CD8-positive, alpha-beta memory T cell (primary cell): ENCODE measurements at places on chromosomes 7 and 10.

DNA sequence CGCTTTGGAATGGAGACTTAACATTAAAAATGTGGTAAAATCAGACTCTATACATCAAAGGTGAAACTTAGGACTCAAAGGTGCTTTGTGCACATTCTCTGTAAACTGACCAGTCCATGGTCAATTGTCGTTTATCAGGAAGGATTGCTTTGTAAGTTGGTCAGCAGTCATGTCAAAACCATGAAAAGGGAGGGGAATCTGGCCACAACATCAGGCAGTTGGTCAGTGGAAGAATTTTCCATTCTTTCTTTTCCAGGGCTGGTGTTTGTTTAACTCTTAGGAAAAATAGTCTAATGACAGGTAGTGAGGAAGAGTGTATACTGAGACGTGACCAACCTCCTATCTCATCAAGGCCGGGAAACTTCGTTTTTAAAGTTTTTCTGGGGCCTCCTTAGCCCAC is 226.5 kb downstream of the ADK start:
- no peaks in the 10 kb centered on the region for H3K36me3 ChIP-seq
- H3K4me1 ChIP-seq, result peaks cover 5% of the 10 kb centered on the region
- H3K27ac ChIP-seq, result no peak overlapping the region
- no peaks in the 10 kb centered on the region for H3K27me3 ChIP-seq

- no peaks in the 10 kb centered on the region for H3K36me3 ChIP-seq
- H3K4me3 ChIP-seq, result no peak overlapping the region
- no peaks in the 10 kb centered on the region for H3K4me1 ChIP-seq
- no peak overlapping the region for H3K27ac ChIP-seq
- no peaks in the 10 kb centered on the region for H3K27me3 ChIP-seq
- no peak for DNase-seq
Observed at GRCh38 chr7:27399791-27400567, 157.4 kb downstream of the EVX1 start.

- H3K36me3 ChIP-seq, result no peaks in the 10 kb centered on the region
- no peaks in the 10 kb centered on the region for H3K27me3 ChIP-seq
- no peak overlapping the region for H3K4me3 ChIP-seq
- H3K27ac ChIP-seq, result no peak overlapping the region
- peaks cover 26% of the 10 kb centered on the region for H3K4me1 ChIP-seq
Observed at GRCh38 chr10:11871466-11871865, 48.3 kb downstream of the PROSER2 start.

DNA sequence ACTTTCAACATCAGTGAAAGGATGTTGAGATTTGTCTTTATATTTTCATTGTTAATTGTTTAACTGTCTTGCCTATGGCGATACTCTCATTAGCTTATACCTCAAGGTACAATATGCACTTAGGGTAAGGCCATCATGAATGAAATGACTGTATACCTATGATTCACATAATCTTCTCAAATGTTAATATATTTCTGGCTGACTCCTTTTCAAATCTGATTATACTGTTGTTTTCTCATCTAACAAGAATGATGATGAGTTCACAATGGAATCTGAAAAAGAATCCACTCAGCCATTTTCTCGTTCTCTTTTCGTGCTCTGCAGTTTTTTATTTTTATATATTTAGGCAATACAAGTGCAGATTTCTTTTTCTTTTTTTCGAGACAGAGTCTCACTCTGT is 159.1 kb downstream of the ARHGAP12 start:
- H3K27ac ChIP-seq, result no peak overlapping the region
- no peaks in the 10 kb centered on the region for H3K27me3 ChIP-seq
- H3K4me1 ChIP-seq, result no peaks in the 10 kb centered on the region
- H3K36me3 ChIP-seq, result no peaks in the 10 kb centered on the region
- no peak for DNase-seq

- no peak for DNase-seq
- H3K4me1 ChIP-seq, result no peaks in the 10 kb centered on the region
- no peak overlapping the region for H3K4me3 ChIP-seq
- H3K27me3 ChIP-seq, result peaks cover 5% of the 10 kb centered on the region
- no peaks in the 10 kb centered on the region for H3K36me3 ChIP-seq
Observed at GRCh38 chr10:14439451-14440259, 108.9 kb upstream of the FRMD4A start.

DNA sequence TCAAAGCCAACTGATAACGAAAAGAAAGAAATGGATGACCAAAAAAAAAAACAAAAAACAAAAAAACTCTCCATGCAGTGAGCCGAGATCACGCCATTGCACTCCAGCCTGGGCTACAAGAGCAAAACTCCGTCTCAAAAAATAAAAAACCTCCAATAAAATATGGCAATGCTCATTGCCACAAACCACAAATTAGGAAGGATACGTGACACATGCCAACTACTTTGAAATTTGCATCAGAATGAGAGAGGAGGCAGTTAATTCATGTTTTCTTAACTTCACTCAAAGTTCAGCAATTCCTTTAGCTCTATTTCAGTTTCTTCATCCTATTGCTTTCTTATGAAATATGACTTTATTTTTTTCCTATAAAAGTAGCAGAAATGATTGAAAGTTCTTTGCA is 398.1 kb upstream of the C7orf33 start:
- H3K27me3 ChIP-seq, result no peaks in the 10 kb centered on the region
- no peak overlapping the region for H3K4me3 ChIP-seq
- H3K27ac ChIP-seq, result no peak overlapping the region
- DNase-seq, result no peak
- H3K36me3 ChIP-seq, result no peaks in the 10 kb centered on the region

DNA sequence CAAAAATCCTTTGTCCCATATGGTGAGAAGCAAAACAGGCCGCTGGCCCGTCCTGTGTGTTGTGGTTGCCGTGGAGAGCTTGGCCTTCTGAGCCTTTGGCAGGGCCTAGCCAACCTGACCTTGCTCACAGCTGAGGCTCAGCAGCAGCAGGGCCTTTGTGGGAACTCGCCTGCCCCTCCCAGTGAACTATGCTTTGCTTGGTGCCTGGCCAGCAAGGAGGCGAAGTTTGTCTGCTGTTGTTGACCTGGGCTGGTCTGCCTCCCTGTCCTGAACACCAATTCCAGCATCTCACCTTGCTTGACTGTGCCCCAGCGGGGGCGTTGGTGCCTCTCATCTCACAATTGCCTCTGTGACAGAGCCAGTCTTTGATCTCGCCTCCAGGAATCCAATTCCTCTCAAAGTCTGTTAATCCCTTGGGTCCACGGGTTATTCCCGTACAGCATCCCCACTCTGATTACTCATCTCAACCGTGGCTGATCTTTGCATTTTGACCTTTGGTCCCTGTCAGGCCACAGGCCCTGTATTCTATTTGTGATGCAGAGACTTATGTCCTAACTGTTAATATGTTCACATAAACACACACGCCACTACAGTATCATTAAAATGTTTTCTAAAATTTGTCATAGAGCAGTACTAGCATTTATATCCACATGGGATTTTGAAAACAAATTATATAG is 22.6 kb downstream of the EPDR1 start:
- no peak overlapping the region for H3K4me3 ChIP-seq
- no peaks in the 10 kb centered on the region for H3K27me3 ChIP-seq
- H3K36me3 ChIP-seq, result no peaks in the 10 kb centered on the region
- DNase-seq, result no peak
- no peaks in the 10 kb centered on the region for H3K4me1 ChIP-seq

- H3K4me1 ChIP-seq, result no peaks in the 10 kb centered on the region
- H3K4me3 ChIP-seq, result no peak overlapping the region
- H3K27me3 ChIP-seq, result no peaks in the 10 kb centered on the region
- no peaks in the 10 kb centered on the region for H3K36me3 ChIP-seq
- DNase-seq, result no peak
Observed at GRCh38 chr7:11261470-11261869, 287.8 kb downstream of the PHF14 start.
